ENCODE measurements at places on chromosomes 7 and 10.

DNA sequence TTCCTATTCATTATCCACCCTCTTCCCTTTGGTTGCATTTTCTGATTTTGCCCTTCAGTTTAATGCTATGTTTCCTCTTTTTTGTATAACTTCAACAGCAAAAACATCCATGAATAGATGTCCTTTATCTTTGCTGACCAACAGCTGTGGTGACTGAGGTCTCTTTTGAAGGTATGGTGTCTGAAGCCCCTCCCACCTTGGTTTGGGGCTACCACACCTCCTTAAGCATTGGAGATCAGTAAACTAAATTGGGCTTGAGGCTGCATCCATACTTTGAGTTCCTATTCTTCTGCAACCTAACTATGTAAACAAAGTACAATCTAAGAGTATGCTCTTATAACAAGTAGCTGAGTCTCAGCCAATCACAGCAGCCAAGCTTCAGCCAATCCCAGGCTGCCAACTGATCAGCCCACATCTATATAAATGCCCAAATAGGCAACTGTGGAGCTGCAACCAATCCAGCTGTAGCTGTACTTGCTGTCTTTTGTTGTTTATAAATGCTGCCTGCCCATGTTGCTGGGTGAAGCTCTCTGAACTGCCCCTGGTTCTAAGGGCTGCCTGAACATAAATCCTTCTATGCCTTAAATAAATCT is 69.4 kb upstream of the PDLIM1 start:
- H3K27ac ChIP-seq = peak overlapping the region; percentile 75
- DNase-seq = no peak
- no peaks in the 10 kb centered on the region for H3K27me3 ChIP-seq
- H3K4me3 ChIP-seq = no peak overlapping the region

- H3K36me3 ChIP-seq = no peaks in the 10 kb centered on the region
- H3K27me3 ChIP-seq = no peaks in the 10 kb centered on the region
- no peaks in the 10 kb centered on the region for H3K4me1 ChIP-seq
- no peak overlapping the region for H3K27ac ChIP-seq
These were observed 658.2 kb downstream of the GATA3 start for GRCh38 chr10:8712656-8713055.

DNA sequence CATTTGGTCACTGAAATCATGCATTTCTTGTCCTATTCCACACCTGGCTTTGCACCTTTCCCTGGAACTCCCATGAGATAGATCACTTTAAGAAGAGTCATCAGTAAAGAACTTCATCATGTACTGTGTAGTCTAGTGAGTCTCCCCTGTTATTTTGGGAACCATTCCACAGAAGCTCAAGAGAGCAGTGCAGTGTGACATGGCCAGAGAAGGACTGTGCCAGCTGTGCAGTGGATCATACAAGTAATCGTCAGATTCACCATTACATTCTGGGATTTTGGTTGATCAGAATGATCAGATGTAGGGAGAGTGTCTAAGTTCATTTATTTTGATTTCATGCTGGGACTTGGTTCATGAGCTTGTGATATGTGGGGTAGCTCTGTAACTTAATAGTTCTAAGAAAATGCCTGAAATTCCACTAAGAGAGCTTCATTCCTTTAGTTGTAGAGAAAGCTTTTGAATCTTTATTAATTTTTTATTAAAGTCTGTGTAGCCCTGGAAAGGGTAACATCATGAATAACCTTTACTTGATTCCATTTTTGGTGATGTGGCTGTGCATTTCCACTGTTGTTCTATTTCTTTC is 166.8 kb downstream of the SUGCT start:
- H3K36me3 ChIP-seq = no peaks in the 10 kb centered on the region
- no peaks in the 10 kb centered on the region for H3K4me1 ChIP-seq
- no peaks in the 10 kb centered on the region for H3K27me3 ChIP-seq
- H3K4me3 ChIP-seq = no peak overlapping the region
- DNase-seq = no peak

DNA sequence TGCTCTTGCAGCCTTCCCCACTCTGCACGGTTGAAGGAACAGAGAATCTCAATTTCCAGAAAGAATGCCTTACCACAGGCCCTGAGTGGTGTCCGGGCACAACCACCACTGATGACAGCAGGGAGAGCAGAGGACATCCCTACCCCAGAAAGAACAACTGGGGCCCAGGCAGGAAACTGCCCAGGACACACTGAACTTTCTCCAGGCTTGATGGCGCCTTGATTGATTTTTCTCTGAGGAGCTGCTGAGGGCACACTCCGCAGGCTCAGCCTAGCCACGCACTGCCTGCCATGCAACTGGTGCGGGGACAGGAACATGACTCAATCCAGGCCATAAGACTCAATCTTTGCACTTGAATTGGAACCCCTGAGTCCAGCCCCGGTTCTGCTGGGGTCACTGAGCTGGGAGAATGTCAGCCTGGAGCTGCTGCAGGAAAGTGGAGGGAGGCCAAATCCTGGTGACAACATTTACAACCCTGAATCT is 5.9 kb downstream of the AKR1B1 start:
- H3K27ac ChIP-seq = peak overlapping the region; percentile 62
- DNase-seq = no peak
- no peaks in the 10 kb centered on the region for H3K27me3 ChIP-seq
- H3K4me3 ChIP-seq = no peak overlapping the region

DNA sequence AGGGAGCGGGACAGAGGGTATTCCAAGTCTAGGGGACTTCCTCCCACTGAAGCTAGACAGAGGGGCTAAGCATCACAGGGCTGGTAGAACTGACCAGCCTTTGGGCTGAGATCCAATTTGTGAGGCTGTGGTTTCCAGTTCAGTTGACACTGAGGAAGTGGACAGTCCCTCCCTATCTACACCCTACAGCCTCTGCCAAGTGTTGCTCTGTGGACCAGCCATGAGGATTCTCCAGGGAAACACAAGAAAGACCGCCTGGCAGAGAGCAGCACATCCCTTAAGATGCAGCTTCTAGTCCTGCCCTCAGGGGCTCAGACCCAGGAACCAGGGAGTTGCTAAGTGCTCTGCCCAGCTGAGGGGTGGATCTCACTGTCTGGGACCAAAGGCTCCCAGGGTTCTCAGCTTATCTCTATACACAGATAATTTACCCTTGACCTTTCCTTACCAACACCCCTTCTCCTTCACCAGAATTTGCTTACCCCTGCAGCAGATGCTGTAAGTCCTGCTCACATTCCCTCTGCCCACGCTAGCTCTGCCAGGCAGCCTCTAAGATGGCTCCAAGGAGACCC is 252.0 kb downstream of the SKIDA1 start:
- H3K27ac ChIP-seq = no peak overlapping the region
- no peaks in the 10 kb centered on the region for H3K27me3 ChIP-seq
- DNase-seq = no peak
- no peaks in the 10 kb centered on the region for H3K36me3 ChIP-seq

GRCh38 chr7:14691597-14692203 is 210.9 kb downstream of the DGKB start:
- peaks cover 7% of the 10 kb centered on the region for H3K4me1 ChIP-seq
- H3K27me3 ChIP-seq = no peaks in the 10 kb centered on the region
- no peaks in the 10 kb centered on the region for H3K36me3 ChIP-seq
- H3K4me3 ChIP-seq = no peak overlapping the region
- peak; percentile 33 for DNase-seq
- no peak overlapping the region for H3K27ac ChIP-seq

DNA sequence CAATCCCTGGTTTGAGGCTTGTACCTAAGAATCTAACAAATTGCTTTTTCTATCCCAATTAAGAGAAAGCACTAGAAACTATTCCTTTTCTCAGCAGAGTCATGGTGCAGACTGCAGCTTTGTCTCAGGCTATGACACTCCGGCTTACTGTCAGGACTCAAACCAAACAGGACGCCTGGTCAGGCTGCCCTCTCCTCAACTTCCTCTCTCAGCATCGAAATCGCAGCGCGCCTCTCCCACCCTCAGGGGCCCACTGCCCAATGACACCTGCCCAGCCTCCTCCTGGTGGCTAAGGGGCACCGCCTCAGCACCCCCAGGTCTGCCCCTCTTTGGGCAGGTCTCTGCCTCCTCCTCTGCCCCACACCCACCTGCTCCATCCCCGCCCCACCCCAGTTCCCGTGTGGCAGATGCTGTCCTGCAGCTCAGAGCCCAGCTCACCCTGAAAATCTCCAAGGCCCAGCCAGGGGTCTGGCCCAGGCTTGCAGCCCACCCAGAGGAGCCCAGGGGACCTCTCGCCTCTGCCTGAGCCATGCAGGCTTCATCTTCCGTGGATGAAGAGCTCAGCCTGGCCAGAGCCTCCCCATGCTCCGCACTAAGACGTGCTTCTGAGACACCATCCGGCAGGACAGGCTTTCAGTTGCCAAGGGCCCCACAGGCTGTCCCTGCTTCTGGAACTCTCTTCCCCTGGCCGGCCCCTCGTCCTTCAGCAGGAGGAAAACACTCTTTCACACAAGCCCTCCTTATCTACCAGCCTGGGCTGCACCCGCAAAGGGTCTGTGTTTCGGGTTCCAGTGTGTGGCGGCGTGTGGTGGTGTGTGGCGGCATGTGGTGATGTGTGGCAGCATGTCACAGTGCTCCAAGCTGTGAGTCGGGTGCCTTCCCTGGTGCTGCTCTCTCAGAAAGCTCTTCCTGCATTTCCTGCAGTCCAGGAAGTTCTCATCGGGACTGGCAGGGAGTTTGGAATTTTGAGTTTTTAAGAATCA is 16.4 kb upstream of the PTPRN2 start:
- H3K4me3 ChIP-seq = no peak overlapping the region
- H3K36me3 ChIP-seq = no peaks in the 10 kb centered on the region
- H3K27ac ChIP-seq = no peak overlapping the region
- no peaks in the 10 kb centered on the region for H3K4me1 ChIP-seq
- DNase-seq = no peak

- no peak overlapping the region for H3K27ac ChIP-seq
- H3K36me3 ChIP-seq = no peaks in the 10 kb centered on the region
- DNase-seq = no peak
- H3K4me3 ChIP-seq = no peak overlapping the region
- no peaks in the 10 kb centered on the region for H3K4me1 ChIP-seq
- no peaks in the 10 kb centered on the region for H3K27me3 ChIP-seq
These were observed 31.5 kb downstream of the MBL2 start for GRCh38 chr10:52740913-52741675.

DNA sequence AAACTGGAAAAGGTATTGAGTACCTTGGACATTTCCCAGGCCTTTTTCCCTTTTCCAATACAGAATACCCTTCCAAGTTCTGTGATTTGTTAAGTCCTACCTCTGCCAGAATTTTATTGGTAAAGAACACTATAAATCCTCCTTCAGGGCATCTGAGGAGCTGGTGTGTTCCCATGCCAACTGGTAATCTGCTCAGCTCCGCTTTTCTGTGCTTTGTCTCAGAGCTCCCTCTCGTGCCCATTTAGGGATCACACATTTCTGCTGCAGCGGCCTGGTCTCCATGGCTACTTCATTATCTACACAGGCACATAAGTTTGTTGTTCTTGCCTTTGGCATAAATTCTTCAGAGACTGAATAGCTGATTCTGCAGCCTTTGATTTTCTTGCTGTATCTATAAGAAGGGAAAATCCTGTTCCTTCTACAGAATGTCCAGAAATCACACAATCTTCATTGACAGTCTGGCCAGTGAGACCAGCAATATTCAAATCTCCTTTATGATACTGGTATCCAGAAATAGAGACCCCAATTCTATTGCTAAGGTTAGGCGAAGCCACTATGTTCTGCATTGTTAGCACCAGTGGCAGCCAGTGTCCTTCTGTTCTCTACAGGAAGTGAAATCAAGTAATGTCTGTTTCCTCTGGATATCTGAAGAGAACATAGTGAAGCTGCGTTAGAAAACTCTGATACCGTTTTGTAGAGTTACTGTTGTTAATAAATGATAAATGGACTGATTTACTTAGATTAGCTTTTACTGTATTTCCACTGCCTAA is 51.9 kb downstream of the DENND11 start:
- peak; percentile 42 for DNase-seq
- peaks cover 9% of the 10 kb centered on the region for H3K4me1 ChIP-seq
- no peaks in the 10 kb centered on the region for H3K27me3 ChIP-seq
- H3K4me3 ChIP-seq = no peak overlapping the region
- H3K27ac ChIP-seq = no peak overlapping the region

- H3K27ac ChIP-seq = no peak overlapping the region
- no peaks in the 10 kb centered on the region for H3K36me3 ChIP-seq
- H3K27me3 ChIP-seq = no peaks in the 10 kb centered on the region
- DNase-seq = no peak
- H3K4me3 ChIP-seq = no peak overlapping the region
These were observed 519.6 kb downstream of the REEP3 start for GRCh38 chr10:64040781-64041180.

DNA sequence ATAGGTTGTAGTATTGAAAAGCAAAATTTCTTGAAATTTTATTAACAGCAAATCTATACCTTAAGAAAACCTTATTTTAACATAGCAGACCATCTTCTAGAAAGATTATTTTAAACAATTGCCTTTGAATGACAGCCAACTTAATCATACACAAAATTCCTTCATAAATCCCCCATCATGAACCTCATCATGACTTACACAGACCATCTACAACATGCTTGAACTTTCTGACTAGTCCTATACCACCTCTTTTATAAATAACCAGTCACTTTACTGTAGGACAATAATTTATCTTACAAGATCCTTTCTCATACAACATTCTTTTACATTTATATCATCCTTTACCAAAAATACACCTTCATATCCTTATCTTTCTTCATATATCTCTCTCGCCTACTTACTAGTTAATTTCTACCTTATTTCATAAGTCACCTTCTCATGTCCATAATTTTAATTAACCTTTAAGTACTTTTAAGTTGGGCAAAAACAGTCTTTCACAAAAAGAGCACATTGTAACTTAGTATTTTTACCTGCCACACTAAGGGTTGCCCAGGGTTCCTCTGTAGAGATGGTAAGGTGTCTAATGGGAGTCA is 16.6 kb upstream of the PTN start:
- H3K36me3 ChIP-seq = no peaks in the 10 kb centered on the region
- no peaks in the 10 kb centered on the region for H3K4me1 ChIP-seq
- no peaks in the 10 kb centered on the region for H3K27me3 ChIP-seq
- H3K27ac ChIP-seq = no peak overlapping the region

DNA sequence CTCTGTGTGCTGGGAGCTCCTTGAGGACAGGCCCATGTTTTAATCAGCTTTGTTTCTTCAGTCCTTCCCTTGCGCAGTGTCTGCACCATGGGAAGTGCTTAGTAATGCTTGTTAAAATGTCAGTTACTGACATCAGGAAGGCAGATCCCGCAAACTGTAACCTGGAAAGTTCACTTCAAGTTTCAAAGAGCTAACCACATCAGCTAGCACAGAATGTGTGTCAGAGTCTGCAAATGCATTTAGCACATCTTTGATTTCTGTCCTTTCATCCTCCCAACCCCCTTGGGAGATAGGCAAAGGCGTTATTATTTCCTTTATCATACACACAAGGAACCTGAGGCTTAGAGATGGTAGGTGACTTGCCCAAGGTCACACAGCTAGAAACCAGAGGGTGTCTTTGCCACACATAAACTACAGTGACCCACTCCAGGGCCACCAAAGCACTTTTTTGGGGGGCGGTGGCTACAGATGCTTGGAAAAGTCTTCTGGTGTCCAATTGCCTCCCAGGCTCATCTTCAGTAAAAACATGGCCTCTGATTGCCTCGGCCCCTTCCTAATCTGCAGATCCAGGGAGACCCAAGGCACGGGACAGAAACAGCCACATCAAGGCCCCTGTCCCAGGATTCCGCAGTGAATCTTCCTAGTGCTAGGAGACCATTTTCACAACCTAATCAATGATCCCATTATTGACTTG is 116.2 kb upstream of the GPR26 start:
- no peak for DNase-seq
- no peaks in the 10 kb centered on the region for H3K27me3 ChIP-seq
- H3K27ac ChIP-seq = no peak overlapping the region
- H3K36me3 ChIP-seq = no peaks in the 10 kb centered on the region
- H3K4me3 ChIP-seq = no peak overlapping the region
- no peaks in the 10 kb centered on the region for H3K4me1 ChIP-seq
